ENCODE measurements at places on chromosomes 5 and 9. TPM values are rescaled to one million over a fixed set of nuclear protein-coding genes. Genes with fewer than 3 reads are reported as not detected.

The TMEM174 gene
- total RNA-seq = not detected

The ADAMTS2 gene
- 4.1 TPM for total RNA-seq

The ADAMTS12 gene
- not detected for total RNA-seq

The RAPGEF1 gene
- 26.2 TPM for total RNA-seq

The BTNL3 gene
- total RNA-seq = not detected

GRCh38 chr5:122674385-122674784, 100.5 kb upstream of the SNX2 start:
- no peak for DNase-seq

Measured in Caki2 (cell line).